ENCODE measurements at places on chromosomes 11 and 22.

DNA sequence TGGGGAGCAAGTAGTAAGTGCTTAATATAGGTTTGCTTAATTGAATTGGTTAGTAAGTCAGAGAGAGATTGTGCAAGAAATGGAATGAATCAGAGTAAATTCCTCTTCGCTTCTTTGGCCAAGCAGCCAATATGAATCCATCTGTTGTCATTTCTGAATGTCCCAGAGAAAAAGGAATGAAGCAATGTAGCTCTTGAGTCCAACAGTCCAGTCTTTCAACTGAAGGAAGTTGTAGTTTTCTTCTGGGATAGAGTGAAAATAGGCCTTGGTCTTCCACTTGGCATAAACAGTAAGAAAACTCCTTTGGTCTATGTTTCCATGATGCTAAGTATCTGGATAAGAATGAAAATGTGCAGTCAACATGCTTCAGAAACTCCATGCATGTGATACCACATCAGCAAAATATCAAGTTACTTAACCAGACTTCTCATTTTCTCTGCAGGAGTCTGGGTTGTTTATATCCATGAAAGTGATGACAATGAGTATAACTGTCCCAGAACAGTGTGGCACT is 1.8 kb upstream of the FIBIN start:
- no peak for DNase-seq

GRCh38 chr11:110977661-110978060 is 265.4 kb upstream of the ARHGAP20 start:
- DNase-seq: no peak

DNA sequence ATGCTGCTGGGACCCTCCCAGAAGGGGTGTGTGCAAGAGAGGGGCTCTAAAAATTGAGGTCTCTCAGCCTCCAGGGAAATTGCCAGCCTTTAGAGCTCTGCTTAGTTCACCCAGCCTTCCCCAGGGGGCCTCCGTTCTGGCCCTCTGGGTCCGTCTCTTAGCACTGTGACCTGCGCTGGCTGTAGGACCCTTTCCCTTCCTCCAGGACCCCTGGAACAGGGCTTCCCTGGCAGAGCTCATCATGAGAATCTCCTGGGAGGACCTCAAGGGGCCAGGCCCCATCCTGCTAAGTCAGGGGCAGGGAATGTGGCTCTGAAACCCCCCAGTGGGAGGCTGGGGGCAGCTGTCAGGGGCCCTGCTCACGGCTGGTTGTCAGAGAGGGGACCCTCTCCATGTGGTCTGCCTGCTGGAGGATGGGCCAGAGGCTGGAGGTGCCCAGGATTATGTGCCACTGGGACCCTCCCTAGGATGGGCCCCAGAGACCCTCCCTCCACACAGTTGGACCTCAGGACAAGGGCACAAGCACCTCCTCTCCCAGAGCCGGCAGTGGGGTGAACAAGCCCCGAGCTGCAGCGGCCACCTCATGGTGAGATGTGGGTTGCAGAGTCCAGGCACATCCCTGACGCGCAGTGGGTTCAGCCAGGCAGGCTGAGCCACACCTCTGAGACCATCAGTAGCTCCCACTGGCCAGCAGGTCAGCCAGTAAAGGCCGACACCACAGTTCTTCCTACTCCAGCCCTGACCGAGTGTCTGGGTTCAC is 27.1 kb upstream of the GAL start:
- DNase-seq: no peak

GRCh38 chr11:119320776-119321524 is 4.0 kb upstream of the MCAM start:
- DNase-seq: no peak

- no peak for DNase-seq
These were observed 40.4 kb upstream of the AKIP1 start for GRCh38 chr11:8870411-8871170.

DNA sequence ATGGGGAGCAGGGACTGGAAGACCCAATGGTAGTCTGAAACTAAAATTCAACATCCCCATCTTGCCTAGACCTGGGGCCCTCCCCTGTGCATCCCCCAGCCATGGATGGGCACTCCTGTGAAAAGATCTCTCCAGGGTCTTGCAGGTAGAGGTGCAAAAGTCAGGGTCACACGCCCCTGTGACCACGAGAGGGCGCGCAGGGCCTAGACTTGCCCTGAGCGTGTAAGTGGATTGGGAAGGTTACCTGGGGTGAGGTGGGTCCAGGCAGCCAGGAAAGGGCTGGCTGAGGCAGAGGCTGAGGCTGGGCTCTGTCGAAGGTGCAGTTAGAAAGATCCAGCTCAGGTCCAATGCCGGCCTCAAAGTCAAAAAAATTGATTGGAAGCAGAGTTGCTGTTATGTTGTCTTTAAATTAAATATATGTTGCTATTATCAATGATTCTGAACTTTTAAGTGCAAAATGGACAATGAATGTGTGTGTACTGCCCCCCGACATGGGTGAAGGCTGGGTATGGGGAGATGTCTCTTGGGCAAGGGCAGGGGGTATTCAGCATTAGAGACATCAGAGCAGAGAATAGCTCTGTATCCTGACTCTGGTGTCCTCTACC is 4.8 kb upstream of the POU2F3 start:
- DNase-seq: peak; percentile 27

- DNase-seq: no peak
These were observed 1704.5 kb upstream of the RAG2 start for GRCh38 chr11:38302564-38302963.

DNA sequence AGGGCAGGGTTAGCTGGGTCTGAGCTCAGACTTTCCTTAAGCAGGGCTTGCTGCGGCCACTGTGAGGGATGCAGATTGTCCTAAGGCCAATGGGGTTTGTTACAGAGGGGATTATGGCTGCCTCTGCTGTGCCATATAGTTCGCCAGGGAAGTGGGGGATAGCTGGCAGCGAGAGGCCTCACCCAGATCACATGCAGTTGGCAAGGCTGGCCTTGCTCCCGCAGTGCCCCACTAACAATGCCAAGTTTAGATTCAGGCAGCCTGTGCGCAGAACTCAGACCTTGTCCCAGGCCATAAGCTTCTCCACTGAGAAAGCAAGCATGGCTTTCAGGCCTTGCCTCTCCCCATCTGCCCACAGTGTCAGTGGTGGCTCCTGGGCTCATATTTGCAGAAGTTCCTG is 4.7 kb upstream of the APOL2 start:
- DNase-seq: no peak

GRCh38 chr11:33687733-33688479 is 12.7 kb downstream of the C11orf91 start:
- no peak for DNase-seq

GRCh38 chr22:45903355-45904135 is 73.4 kb downstream of the WNT7B start:
- no peak for DNase-seq

DNA sequence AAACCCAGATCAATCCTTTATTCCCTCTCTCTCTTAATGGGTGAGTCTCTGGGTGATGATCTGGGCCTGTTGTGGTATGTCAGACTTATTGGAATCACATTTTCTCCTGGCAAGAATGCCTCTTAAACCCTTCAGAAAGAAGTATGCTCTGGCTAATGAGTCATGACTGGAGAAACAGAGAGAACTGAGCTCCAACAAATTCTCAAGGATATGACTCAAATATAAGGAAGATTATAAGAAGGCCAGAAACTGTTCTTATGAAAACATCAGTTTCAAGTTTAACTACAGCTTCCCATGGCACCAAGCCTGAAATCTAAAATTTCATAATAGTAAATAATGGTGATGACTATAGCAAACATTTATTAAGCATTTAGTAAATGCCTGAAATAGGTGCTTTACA is 83.9 kb downstream of the OR5AK2 start:
- DNase-seq: no peak

- DNase-seq: no peak
These were observed 39.4 kb downstream of the PC start for GRCh38 chr11:66918741-66919140.

DNA sequence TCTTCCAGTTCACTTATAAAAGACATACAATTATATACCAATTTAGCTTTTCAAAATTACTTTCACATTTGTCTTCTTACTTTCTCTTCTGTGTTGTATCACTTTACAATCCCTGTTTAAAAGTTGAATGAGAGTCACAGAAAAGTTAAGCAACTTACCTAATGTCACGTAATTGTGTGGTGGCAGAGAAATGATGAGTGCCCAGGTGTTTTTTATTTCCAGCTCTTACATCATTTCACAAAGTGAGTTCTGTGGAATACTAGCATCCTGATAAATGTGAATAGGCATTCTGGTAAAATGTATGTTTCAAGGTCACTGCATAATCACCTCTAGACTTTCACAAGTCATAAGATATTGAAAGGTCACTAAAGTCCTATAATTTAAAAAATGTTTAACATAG is 133.0 kb upstream of the FIBIN start:
- DNase-seq: no peak

DNA sequence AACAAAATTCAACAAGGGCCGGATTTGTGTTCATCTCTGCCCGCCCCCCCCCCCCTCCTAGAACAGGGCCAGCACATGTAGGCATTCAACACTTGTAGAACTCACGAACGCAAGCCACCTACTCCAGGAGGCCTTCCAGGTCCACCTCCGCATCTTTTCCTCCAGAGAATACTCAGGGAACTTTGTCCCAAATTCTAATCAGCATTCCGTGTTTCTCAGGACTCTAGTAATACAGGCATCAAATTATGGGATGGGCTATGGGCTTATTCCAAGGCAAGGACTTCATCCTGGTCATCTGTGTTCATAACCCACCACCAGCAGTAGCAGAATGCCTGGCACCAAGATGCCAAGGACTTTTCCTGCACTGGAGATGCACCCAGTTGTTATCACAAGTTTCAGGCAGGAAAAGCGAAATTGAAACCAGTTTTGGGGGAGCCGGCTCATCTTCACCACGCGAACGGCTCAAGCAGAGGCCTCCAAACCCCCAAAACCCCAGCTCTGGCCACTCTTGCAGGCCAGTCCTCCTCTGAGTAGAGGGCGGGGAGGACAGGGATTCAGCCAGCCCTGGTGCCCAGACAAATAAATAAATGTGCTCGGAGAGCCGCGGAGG is 462 bp downstream of the UBE2L6 start:
- DNase-seq: peak; percentile 30

GRCh38 chr22:48515571-48516200 is 1312.0 kb downstream of the BRD1 start:
- no peak for DNase-seq

- DNase-seq: no peak
These were observed 12.7 kb upstream of the MSANTD2 start for GRCh38 chr11:124812876-124813275.

GRCh38 chr22:49582181-49582580 is 245.5 kb downstream of the BRD1 start:
- no peak for DNase-seq

DNA sequence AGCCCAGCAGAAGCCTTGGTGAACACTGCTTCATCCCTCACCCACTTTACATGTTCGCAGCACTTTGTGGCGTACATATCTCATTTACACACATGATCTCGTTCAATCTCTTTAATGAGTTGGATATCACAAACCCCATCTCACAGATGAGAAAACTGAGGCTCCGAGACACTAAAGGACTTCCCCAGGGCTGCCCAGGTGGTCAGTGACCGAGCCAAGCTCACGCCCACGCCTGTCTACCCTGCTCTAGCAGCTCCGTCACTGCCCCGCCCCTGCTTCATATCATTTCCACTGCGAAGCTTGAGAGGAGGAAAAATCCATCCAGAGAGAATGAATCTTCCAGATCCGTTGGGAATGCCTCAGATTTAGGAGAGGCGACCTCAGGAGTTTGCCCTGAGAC is 11.8 kb upstream of the DSCAML1 start:
- DNase-seq: no peak

- DNase-seq: no peak
These were observed 4.1 kb upstream of the HBG2 start for GRCh38 chr11:5258543-5259262.

GRCh38 chr11:20501252-20501651 is 98.2 kb upstream of the SLC6A5 start:
- no peak for DNase-seq
